Type B pancreatic cell (in vitro differentiated cells): ENCODE measurements at places on chromosomes 16 and 17. TPM values are rescaled to one million over a fixed set of nuclear protein-coding genes. Genes with fewer than 3 reads are reported as not detected.

DNA sequence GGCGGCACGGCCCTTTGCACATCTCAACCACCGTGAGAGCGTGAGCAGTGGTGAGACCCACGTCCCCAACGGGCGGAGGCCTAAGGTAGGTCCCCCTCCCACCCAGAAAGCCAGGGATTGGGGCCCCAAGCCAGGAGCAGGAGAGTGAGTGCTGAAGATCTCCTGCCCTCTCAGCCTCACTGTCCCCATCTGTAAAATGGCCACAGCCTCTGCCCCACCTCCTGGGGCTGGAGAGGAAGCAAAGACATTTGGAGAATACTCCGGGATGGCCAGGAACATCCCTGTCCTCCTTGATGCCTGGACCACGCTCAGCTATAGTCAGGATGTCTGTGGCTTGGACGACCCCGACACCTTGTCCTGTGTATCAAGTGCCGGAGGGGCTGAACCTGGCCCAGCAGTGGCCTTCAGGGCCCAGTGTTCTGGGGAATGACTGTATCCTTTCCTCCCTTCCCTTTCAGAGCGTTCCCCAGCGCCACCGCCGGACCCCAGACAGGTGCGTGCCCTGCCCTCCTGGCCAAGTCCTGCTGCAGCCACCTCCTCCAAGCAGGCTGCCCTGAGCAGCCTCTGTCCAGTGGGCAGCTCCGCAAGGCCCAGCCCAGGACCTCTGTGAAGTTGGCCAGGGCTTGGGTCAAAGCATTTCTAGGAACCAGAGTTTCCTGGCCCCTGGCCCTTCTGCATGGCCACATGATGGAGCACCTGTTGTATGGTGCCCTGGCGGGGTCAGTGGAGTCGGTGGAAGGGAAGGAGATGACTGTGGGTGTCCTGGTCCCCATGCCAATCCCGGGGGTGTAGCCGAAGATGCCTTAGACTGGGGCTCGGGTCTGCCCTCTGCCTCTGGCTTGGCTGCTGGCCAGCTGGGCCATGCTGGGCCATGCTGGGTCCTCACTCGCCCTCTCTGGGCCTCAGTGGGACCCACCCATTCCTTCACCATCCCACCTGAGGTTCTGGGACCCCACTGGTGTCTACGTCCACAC is 38.4 kb downstream of the ADCY7 start:
- no peaks in the 10 kb centered on the region for H3K27me3 ChIP-seq
- DNase-seq = peak; percentile 64
- H3K27ac ChIP-seq = no peak overlapping the region

- DNase-seq = no peak
- H3K4me1 ChIP-seq = peaks cover 12% of the 10 kb centered on the region
- H3K36me3 ChIP-seq = no peaks in the 10 kb centered on the region
- no peaks in the 10 kb centered on the region for H3K27me3 ChIP-seq
- H3K4me3 ChIP-seq = no peak overlapping the region
Observed at GRCh38 chr17:66459811-66460270, 157.4 kb downstream of the PRKCA start.

- peaks cover 23% of the 10 kb centered on the region for H3K27me3 ChIP-seq
- H3K4me3 ChIP-seq = no peak overlapping the region
- H3K4me1 ChIP-seq = no peaks in the 10 kb centered on the region
Observed at GRCh38 chr16:13359835-13360234, 458.4 kb downstream of the SHISA9 start.

DNA sequence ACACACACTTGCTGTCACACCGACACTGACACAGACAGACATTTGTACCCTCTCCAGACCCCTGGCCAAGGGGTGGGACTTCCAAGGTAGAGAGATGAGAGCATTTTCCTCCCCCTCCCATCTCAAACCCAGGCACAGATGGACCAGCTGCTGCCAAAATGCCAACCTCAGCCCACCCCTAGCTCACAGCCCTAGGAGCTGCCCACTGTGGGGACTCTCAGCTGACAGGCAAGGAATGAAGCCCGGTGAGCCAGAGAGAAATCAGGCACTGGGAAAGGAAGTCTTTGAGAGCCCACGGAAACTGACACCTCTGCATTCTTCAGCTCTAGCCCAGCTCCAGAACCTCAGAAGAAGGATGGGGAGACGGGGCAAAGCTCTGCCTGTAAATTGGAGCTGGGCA is 2.8 kb downstream of the ETV4 start:
- H3K4me1 ChIP-seq = peaks cover 40% of the 10 kb centered on the region
- H3K27me3 ChIP-seq = peaks cover 59% of the 10 kb centered on the region
- H3K36me3 ChIP-seq = peaks cover 4% of the 10 kb centered on the region
- DNase-seq = no peak

GRCh38 chr17:43814714-43815113 is 18.2 kb downstream of the MPP3 start:
- DNase-seq = no peak
- no peak overlapping the region for H3K27ac ChIP-seq
- peaks cover 3% of the 10 kb centered on the region for H3K36me3 ChIP-seq
- no peaks in the 10 kb centered on the region for H3K4me1 ChIP-seq

DNA sequence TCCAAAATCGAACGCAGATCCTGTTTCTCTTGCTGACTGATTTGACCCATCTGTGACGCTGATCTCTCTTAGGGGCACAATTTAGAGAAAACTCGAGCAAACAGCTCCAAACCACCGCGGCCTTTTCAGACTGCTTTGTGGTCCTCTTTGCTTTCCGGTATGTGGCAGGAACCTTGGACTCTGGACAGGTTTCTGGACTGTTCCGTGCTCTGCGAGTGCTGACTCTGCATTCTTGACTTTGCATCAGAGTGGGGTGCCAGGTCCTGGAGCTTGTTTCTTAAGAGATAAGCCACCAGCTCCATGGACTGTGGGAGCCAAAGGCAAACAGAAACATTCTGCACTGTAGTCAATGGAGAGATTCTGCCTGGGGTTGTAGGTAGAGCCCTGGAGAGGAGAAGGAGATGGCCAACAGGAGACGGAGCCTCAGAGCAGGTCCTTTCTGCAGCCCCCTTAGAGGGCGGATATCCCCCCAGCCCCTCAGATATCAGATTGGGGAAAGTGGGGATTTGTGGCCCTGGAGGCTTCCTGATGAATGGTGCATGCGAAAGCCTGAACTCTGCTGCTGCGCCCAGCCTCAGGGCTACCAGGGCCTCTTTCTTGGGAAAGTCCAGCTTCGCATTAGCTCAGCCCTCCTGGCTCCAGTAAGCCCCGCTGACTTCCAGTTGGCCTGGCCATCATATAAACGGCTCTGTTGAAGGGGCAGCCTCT is 65.6 kb downstream of the WIPI1 start:
- H3K4me3 ChIP-seq = no peak overlapping the region
- H3K27me3 ChIP-seq = no peaks in the 10 kb centered on the region
- no peak for DNase-seq

- DNase-seq = no peak
- no peak overlapping the region for H3K27ac ChIP-seq
- peaks cover 4% of the 10 kb centered on the region for H3K27me3 ChIP-seq
Observed at GRCh38 chr17:35167666-35168065, 20.0 kb downstream of the UNC45B start.

DNA sequence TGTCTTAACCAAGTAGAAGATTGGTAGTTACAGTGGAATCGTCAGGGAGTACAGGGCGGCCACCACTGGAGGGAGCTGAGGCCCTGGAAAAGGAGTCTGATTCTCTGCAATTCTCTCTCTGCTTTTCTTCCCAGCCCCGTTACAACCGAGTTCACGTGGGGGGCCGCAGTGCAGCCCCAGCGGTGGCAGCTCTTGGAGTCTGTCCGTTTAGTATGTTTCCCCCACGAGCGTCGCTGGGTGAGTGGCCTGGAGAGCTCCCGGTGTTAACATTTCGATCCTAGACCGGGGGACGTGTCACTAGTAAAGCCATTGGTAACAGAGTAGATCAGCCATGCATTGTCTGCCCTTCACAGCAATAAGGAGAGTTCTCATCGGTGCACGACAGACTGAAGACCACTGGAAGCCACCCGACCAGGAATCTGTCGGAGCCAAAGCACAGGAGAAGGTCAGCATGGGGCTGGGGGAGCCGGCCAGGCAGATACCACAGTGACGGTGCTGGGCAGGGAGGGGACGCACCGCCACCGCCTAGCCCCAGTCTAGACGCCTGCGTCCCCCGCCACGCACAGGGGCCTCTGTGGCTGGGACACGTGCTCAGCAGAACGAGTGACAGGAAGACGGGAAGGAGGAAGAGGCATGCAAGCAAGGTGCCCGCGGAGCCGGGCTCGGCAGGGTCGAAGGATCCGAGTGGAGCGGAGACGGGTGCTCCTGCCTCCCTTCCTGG is 15.7 kb downstream of the SLC16A3 start:
- no peaks in the 10 kb centered on the region for H3K27me3 ChIP-seq
- H3K4me3 ChIP-seq = no peak overlapping the region
- DNase-seq = no peak
- H3K36me3 ChIP-seq = peaks cover 15% of the 10 kb centered on the region
- H3K4me1 ChIP-seq = no peaks in the 10 kb centered on the region

DNA sequence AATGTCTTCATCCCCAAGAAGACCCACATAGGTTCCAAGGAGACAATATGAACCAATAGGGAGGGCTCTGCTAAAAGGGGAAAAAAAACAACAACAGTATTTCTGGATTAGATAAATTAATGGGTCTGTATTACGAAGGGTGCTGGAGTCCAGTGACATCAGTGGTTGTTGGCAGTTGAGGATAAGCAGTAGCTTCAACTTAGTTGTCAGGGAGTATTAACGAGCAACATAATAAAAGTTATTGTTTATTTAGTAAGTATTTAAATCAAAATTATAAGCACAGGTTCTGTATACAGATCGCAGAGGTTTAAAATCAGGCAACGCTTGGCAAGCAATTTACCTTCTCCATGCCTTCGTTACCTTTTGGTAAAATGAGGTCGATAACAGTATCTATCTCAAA is 7.6 kb upstream of the CACNG4 start:
- H3K36me3 ChIP-seq = no peaks in the 10 kb centered on the region
- no peaks in the 10 kb centered on the region for H3K27me3 ChIP-seq
- H3K4me3 ChIP-seq = no peak overlapping the region
- H3K4me1 ChIP-seq = peaks cover 16% of the 10 kb centered on the region
- no peak for DNase-seq

DNA sequence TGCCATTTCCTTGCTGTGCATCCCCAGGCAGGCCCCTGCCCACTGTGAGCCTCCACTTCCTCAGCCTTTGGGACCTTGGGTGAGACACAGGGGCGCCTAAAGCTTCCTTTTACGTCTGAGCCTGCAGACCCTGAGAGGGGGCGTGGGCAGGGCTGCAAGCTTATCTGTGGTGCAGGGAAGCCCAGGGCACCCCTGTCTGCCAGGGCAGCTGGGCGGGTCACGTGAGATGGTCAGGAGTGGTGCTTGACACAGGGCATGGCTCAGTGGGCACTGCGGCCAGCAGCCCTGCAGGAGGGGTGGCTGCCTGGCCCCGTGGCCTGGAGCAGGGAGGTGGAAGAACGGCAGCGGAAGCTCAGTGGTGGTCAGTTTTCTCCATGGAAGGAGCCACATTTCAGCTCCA is 54.8 kb upstream of the ZC3H18 start:
- H3K27ac ChIP-seq = no peak overlapping the region
- DNase-seq = no peak
- H3K27me3 ChIP-seq = no peaks in the 10 kb centered on the region
- H3K4me1 ChIP-seq = peaks cover 9% of the 10 kb centered on the region

DNA sequence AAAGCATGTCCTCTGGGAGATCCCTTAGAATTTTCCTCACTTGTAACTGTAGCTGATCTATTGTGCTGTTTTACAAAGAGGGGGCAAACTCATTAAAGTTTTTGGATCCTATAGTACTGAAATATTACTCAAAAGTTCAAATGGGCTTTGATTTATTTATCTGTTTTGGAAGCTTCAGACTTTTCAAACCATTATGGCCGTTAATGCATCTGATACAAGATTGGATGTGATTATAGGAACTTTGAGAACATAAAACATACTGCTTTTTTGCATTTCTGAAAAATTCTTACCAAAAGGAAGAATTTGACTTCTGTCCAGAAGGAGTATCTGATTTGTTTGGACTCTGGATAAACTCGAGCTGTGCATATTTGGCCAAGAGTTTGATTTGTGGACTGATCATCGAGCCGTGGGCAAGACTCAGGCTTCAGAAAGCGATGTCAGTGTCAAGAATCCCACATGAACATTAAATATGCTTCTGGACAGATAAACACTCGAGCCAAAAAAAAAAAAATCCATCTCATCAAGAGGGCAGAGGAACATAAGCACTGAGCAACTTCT is 8.2 kb upstream of the MARCHF10 start:
- no peak for DNase-seq
- peaks cover 5% of the 10 kb centered on the region for H3K36me3 ChIP-seq
- H3K27ac ChIP-seq = no peak overlapping the region
- no peak overlapping the region for H3K4me3 ChIP-seq
- H3K27me3 ChIP-seq = no peaks in the 10 kb centered on the region
- peaks cover 25% of the 10 kb centered on the region for H3K4me1 ChIP-seq

DNA sequence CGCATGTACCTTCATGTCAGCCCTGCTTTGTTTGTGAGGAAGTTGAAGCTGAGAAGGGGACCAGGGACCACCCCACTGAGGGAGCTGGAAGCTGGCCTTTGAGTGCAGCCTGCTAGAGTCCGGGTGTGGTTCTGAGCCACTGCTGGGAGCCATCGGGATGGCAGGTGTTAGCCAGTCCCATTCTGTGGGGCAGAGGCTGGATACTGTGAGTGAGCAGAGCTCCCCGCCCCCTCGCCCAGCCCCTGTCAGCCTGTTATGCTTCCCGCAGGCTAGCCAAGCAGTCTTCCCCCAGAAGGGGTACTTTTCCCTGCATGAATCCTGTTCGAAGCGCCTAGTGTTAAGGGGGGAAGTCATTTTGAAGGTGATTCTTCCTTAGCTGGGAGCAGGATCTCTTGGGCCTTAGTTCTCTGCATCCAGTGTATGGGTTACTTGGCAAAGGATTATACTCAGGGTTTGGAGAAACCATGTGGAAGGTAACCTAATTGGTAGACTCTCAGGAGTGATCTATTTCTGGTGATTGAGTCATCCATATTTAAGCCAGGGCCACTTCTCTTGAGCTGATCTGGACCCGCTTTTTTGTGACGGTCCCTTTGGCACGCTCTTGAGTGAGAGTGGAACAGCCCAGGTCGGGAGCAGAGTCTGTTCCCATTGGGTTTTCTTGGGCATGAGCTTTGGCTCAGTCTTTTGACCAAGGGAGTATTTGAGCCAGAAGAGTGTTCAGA is 23.8 kb downstream of the AKAP1 start:
- H3K4me3 ChIP-seq = no peak overlapping the region
- peaks cover 6% of the 10 kb centered on the region for H3K36me3 ChIP-seq
- H3K27me3 ChIP-seq = no peaks in the 10 kb centered on the region
- peaks cover 22% of the 10 kb centered on the region for H3K4me1 ChIP-seq
- DNase-seq = no peak

DNA sequence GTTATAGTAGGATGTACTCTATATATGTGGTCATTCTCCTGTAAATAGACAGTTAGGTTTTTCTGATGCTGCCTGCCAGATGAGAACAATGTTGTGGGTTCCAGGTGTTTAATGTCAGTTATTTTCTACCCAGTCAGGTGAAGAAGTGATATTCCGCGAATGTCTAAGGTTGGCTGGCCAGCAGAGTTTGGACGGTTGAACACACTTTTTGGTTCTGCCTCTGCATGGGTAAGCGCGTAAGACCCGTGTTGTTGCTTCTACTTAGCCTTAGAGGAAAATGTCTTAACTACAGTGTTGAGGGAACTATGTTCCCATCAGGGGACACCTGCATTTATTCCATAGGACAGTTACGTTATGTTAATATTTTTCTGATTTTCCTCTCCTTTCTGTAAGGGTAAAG is 162.6 kb downstream of the MAP2K6 start:
- peaks cover 4% of the 10 kb centered on the region for H3K27me3 ChIP-seq
- H3K27ac ChIP-seq = no peak overlapping the region
- H3K36me3 ChIP-seq = no peaks in the 10 kb centered on the region
- DNase-seq = no peak
- H3K4me3 ChIP-seq = no peak overlapping the region
- peaks cover 23% of the 10 kb centered on the region for H3K4me1 ChIP-seq

GRCh38 chr16:81873843-81874752 is 95.0 kb downstream of the PLCG2 start:
- no peaks in the 10 kb centered on the region for H3K36me3 ChIP-seq
- H3K4me3 ChIP-seq = no peak overlapping the region
- no peaks in the 10 kb centered on the region for H3K4me1 ChIP-seq
- no peaks in the 10 kb centered on the region for H3K27me3 ChIP-seq
- H3K27ac ChIP-seq = no peak overlapping the region

NTN1 gene
- total RNA-seq = 10.7 and 17.4 TPM in 2 replicates

FAM171A2 gene
- 13.3 and 34.7 TPM in 2 replicates for total RNA-seq

PLD2 gene
- 58.7 and 69.3 TPM in 2 replicates for total RNA-seq
